Esophagus muscularis mucosa (tissue), 4 donors: ENCODE measurements at places on chromosomes 3 and 15. TPM values are rescaled to one million over a fixed set of nuclear protein-coding genes. Genes with fewer than 3 reads are reported as not detected.

DNA sequence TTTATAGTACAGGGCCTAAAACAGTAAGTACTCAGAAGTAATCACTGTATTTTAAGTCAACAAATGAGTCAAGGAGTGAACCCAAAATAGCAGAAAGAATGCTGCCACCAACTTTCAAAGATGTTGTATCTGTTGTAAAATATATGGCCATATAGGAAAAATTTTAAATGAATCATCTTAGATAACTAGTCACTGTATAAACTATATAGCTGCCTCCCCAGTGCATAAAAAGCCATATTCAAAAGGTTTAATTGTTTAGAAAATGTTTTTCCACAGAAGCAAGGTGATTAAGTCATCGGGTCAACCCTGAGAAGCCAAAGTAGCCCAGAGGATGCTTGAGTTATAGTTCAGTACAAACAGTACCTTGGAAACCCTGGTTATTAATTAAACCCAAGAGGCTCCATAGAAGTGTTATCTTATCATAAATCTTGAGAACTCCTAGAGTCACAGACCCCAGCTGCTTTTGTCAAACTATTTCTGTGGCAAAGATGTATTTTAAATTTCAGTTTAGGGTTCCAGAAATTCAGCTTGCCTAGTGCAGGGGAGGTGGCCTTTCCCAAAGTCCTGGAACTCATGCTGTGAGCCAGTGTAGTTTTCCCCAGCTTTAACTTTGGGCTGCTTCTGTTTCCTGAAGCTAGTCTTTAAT is 39.2 kb downstream of the MBNL1 start:
- no peak for DNase-seq

DNA sequence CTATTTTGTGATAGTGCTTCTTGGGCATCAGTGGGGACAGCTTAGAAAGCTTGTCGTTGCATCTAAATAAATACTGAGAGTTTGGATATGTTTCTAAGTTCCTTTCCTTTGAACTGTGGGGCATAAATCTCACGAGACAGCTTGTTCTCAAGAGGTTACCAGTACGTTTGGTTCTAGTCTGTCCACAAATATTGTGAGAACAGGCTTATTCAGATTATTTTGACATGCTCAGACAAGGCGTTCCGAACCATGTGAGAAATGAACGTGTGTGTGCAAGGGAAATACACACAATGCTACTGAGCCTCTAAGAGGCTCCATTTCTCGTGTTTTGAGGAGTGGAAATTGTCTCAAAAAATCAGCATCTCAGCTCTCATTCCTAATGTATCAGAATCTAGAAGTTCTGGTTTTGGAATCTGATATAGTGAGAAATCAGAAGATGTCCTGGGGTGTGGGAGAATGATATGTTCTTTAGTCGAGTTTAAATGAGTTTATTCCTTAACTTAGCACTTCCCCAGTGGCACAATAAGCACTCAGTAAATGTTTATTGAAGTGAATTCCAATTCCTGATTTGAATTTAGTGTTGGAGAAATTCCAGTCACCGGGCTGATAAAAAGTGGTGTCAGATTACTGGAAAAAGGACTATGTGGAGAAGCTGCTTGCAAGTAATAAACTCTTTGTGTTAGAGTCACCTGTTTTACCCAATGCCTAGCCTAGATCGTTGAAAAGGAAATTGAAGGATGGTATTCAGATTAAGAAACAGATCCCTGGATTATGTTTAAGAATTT is 481.5 kb downstream of the LPP start:
- DNase-seq, result no peak

DNA sequence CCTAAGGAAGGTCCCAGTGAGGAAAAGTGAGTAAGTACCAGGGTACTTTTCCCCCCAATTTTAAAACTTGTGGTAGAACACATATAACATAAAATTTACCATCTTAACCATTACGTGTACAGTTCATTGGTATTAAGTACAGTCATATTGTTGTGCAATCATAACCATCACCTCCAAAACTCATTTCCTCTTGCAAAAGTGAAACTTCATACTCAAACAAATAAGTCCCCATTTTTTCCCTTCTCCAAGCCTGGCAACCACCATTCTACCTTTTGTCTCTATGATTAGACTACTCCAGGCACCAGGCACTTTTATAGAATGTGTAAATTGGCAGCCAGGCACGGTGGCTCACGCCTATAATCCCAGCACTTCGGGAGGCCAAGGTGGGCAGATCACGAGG is 12.2 kb downstream of the PRC1 start:
- no peak for DNase-seq

Gene CHST13
- 0.69 TPM for total RNA-seq

Gene LRRIQ4
- total RNA-seq, result 0.23 TPM

DNA sequence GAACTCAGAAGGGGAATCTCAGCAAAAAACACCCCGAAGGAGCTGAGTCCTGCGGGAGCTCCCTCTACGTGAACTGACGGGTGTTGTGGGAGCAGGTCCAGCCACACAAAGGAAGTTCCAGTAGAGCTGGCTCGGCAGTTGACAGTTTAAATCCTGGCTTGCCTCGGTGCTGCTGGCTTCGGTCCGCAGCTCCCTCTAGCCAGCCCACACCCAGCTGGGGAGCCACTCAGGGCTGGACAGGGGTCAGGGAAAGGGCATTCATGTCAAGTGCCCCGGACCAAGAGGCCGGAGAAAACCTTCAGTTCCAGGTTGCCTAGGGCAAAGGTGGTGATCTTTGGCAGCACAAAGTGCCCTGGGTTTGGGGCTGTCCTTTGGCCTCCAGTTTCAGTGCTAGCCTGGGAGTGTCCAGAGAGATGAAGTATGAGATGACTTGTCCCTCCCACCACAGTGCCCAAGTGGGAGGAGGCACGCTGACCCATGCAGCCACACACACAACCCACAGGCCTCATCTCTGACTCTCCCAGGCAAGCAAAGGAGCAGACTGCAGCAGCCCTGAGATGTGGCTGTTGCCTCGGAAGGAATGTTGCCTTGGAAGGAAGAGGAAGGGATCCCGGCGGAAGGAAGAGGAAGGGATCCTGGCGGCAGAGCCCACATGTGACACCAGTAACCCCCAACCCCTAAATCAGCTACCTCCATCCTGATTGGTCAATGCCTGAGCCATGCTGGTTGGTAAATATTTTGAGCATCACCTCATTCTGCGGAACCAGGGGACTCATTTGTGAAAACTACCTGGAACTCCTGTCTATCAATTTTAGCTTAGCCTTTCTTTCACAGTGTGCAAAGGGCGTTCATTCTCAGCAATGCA is 13.9 kb upstream of the ANPEP start:
- no peak for DNase-seq

- no peak for DNase-seq
These were observed 15.9 kb upstream of the CHST2 start for GRCh38 chr3:143103652-143104051.

DNA sequence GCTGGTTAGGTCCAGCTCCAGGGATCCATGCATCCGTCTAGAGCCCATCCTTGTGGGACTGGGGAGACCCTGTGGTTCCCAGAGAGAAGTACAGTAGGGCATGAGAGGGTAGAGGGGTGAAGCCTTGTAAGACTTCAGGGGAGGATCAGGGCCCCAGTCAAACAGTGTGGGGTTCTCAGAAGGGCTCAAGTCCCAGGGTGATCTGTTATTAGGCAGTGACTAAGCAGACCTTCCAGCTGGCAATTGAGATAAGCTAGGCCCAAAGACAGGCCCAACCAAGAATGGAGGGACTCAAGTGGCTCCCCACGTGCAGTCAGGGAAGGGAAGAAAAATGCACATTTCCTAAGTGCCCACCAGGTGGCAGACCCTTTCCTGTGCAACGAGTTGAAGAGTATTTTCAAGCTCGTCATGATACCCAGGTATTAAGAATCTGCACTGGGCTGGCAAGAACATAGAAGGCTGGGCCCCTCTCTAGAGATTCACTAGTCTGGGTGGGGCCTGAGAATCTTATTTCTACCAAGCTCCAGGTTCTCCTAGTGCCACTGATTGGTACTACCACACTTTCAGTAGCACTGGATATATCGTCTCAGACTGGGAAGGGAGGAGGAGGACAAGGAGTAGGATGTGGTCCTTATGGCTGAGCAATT is 240.8 kb downstream of the NR1D2 start:
- DNase-seq, result no peak

Gene DAZL
- total RNA-seq, result not detected

Gene XIRP1
- 1.3 TPM for total RNA-seq

DNA sequence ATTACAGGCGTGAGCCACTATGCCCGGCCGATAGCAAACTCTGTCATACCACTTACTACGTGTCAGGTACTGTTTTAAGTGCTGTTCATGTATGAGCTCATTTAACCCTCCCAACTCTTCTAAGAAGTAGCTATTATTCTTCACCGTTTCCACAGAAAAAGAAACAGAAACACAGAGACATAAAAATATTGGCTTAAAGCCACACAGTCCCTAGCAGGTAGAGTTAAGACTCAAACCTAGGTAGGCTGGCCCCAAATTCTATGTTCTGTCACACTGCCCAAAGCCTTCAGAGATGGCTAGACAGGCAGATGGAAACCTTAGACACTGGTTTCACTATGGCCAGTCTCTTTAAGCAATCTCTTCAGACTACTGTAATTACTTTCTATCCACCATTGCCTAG is 149.8 kb upstream of the KCNMB2 start:
- DNase-seq, result no peak
